ENCODE measurements at places on chromosomes 5 and 9. TPM values are rescaled to one million over a fixed set of nuclear protein-coding genes. Genes with fewer than 3 reads are reported as not detected.
A peak's percentile ranks its signal among the peaks of the same experiment; 100 is the strongest.

Gene PDE4D
- 37.4 TPM for total RNA-seq

Gene MRRF
- total RNA-seq: 55.3 TPM

Gene SFXN1
- total RNA-seq: 20.9 TPM

Gene ANGPTL2
- total RNA-seq: 30.9 TPM

Gene SNAPC3
- 28.3 TPM for total RNA-seq

Gene FLT4
- total RNA-seq: 4.3 TPM

- no peaks in the 10 kb centered on the region for H3K4me1 ChIP-seq
- DNase-seq: no peak
- no peaks in the 10 kb centered on the region for H3K27me3 ChIP-seq
- no peak overlapping the region for H3K4me3 ChIP-seq
- H3K36me3 ChIP-seq: no peaks in the 10 kb centered on the region
Measured at GRCh38 chr9:84620338-84620737, 49.2 kb upstream of the NTRK2 start.

DNA sequence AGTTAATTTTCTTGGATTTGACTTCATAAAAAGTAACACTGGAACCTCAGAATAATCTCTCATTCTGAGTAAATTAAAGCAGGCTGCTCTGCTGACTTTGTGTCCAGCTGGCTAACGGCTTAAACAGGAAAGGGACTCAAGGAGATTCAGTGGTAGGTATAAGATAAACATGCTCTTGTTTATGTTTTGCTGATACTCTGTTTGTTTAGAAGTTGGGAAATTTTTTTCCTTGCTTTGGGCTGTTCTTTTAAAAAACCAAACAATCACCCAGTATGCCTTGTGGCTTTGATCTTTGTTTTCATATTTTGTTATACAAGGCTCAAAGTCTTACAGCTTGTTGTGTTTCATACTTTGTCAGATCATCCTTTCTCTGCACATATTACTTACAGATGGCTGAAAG lies 237.6 kb upstream of the RIOK2 start:
- no peak for DNase-seq
- no peaks in the 10 kb centered on the region for H3K36me3 ChIP-seq
- H3K27me3 ChIP-seq: no peaks in the 10 kb centered on the region
- no peaks in the 10 kb centered on the region for H3K4me1 ChIP-seq
- no peak overlapping the region for H3K4me3 ChIP-seq

GRCh38 chr5:109990723-109991359 lies 301.1 kb downstream of the MAN2A1 start:
- H3K4me3 ChIP-seq: no peak overlapping the region
- H3K27me3 ChIP-seq: no peaks in the 10 kb centered on the region
- no peaks in the 10 kb centered on the region for H3K36me3 ChIP-seq
- H3K27ac ChIP-seq: no peak overlapping the region
- DNase-seq: no peak

DNA sequence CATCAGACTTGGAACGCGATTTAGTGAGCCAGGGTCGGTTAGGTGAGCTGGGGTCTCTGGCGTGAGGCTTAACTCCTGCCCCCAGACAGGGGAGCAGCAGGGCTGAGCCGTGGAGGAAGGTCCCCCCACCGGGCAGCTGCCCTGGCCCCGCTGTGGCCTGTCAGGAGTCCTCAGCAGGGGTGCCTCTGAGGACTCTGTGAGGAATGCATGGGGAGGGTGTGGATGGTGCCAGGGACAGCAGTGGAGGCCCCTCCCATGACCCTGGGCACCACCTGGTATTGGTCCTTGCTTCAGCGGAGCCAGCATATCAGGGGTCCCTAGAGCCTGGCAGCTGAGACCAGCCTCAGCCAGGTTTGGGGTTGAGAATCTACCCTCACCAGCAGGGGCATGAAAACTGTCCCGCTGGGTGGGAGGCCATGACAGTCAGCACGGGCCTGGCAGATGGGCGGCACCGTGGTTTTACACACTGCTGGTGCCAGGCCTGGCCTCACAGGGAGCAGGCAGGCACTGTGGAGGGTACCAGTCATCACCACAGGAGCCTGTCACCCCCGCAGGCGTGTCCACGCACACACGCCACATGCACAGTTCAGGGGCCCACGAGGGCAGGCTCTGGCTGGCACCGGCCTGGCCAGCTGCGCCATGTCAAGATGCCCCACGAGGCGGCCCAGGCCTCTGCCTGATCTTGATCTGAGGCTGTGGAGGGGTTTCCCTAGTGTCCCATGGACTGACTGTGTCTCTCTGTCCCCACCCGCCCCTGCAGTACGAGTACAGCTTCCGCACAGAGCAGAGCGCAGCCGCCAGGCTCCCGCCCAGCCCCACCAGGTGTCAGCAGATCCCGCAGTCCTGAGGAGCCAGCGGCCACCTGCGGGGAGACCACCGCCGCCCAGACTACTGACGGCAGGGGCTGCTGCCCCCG lies 111.1 kb upstream of the LMX1B start:
- no peak for DNase-seq
- no peaks in the 10 kb centered on the region for H3K36me3 ChIP-seq
- no peak overlapping the region for H3K27ac ChIP-seq
- H3K4me3 ChIP-seq: no peak overlapping the region

GRCh38 chr5:141412854-141413539 lies at the start of gene PCDHGA10:
Gene PCDHGA10 (plus strand): TSS chr5:141412987. CDS start chr5:141413176, 189 bp downstream.
- H3K27ac ChIP-seq: no peak within 1 kb of the TSS
- no peaks in the 10 kb centered on the region for H3K27me3 ChIP-seq
- DNase-seq: no peak
- no peaks in the 10 kb centered on the region for H3K36me3 ChIP-seq
- peak within 1 kb of the TSS; percentile 30 for H3K4me3 ChIP-seq

DNA sequence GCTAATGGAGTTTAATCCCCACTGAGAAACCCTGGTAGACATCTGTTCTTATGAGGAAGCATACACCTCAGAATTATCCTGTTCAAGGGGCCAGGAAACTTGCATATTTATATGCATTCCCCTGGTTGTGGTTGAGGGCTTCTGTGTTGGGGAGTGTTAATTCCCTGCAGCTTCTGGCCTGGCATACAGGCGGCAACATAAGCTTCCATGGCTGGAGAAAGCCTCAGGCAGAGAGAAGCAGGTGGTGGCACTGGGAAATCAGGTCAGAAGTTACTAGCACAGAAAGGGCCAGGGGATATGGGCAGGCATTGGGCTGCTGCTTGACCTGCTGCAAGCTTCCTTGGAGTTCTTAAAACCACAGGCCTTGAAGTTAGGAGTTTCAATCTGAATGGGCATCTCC lies 166.1 kb upstream of the SEMA6A start:
- no peak overlapping the region for H3K4me3 ChIP-seq
- DNase-seq: no peak
- H3K36me3 ChIP-seq: no peaks in the 10 kb centered on the region
- no peaks in the 10 kb centered on the region for H3K4me1 ChIP-seq

Measured in breast epithelium (tissue), 4 donors.